Activated naive CD4-positive, alpha-beta T cell (primary cell): ENCODE measurements at places on chromosomes 3 and 15.
A peak's percentile ranks its signal among the peaks of the same experiment; 100 is the strongest.

DNA sequence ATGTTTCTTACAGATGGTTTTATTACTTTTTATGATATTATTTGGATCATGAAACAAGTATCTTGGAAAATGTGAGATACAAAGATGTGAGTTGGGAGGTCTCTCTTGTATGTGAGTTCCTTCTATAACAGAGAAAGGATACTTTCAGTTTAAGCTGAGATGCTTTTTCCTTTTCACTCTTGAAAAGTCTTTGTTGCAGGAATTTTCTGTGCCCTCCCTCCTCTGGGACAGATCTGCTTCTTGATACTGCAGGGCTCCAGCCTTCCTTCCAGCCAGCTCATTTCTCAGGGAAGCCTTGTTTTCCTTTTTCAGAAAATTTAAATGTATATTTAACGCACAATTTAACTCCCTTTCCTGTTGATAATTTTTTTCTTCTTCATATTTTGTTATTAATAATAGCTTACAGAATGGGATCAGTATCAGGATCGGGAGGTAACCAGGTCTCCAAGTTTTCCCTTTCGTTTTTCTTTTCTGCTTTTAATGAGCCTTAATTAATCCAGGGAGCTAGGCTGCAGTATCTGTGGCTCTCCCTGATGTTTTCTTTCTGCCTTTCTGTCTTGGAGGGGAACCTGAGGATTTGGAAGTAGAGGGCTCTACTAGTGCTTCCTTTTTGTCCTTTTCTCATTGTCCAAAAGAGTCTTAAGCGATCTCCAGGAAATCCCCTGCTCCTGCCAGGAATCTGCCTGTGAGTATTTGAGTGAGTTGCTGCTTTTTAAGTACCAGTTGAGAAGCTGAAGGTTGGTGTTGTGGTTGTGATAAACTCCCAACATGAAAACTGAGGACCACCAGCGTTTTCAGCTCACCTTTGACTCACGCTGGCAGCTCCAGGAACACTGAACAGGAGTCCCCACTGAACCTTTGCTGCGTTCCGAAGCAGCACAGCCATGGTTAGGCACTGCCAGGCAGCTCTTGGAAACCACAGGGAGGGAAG, 105.7 kb downstream of the IGF1R start:
- no peak for DNase-seq

GRCh38 chr3:72311425-72311824, 526.5 kb upstream of the PROK2 start:
- no peak for DNase-seq

DNA sequence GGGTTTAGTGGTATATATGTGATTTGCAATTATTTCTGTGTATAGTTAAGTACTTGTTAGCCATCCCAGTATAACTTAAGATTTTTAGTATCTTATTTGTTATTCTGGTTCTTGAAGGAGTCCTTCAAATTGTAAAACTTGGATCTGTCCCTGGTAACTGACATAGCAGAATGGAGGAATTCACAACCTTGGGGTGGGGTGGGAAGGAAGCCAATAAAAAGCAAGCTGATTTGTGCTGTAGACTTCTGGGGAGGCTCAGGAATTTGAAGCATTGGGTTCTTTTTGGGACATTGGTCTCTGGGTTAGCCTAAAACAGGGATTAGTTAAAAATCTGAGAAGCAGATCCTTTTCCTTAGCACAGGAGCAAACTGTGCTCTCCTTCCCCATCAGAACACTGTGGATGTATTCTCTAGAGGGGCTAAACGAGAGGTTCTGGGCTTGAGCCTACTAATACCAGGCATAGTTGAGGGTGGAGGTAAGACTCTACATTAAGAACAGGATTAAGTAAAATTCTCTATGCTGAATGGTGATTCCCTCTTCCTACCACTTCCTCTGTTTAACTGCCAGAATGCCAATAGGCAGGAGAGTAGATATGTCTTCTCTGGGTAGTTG, 42.2 kb downstream of the GMPS start:
- no peak for DNase-seq

GRCh38 chr15:38690719-38691332, 126.2 kb upstream of the RASGRP1 start:
- peak; percentile 72 for DNase-seq

- no peak for DNase-seq
Observed at GRCh38 chr15:94875550-94875949, 644.2 kb downstream of the MCTP2 start.

DNA sequence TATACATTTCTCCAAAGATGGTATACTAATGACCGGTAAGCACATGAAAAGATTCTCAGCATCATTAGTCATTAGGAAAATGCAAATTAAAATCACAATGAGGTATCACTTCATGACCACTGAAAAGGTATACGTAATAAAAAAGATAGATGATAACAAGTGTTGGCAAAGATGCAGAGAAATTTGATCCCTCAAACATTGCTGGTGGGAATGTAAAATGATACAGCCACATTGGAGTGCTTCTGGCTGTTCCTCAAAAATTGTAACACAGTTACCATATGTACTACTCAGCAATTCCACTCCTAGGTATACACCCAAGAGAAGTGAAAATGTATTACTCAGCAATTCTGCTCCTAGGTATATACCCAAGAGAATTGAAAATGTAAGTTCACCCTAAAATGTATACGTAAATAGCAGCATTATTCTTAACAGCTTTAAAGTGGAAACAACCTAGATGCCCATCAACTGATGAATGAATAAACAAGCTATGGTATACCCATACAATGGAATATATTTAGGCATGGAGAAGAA, 25.0 kb upstream of the KY start:
- DNase-seq: no peak

DNA sequence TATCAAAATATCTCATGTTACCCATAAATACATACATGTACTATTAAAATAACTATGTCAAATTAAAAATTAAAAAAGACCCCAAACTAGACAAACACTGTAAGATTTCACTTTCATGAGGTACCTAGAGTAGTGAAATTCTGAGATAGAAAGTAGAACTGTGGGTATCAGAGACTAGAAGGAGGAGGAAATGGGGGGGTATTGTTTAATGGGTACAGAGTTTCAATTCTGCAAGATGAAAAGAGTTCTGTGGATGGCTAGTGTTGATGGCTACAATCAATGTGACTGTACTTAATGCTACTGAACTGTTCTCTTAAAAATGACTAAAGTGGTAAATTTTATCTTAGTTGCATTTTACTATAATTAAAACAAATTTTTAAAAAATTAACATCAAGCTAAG, 36.6 kb downstream of the RFX7 start:
- no peak for DNase-seq

- peak; percentile 13 for DNase-seq
Observed at GRCh38 chr3:69082805-69083204, 1.9 kb upstream of the ARL6IP5 start.

DNA sequence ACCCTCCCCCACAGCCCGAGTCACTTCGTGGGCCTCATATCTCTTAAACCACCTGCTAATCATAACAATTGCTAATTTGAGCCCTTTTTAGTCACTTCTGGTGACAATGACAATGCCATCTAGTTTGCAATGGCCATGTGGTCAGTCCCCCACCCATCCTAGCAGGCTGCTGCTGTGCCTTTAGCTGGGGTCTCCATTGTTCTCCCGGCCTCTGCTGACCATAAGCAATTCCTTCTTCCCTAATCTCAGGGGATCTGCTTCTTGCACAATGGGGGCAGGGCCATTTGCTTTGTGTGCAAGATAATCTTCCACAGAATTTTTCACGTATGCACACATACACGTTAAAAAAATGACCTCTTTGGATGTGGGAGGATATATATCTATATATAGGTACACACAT, 406.1 kb upstream of the ONECUT1 start:
- DNase-seq: no peak

GRCh38 chr3:190716961-190717360, 145.5 kb downstream of the GMNC start:
- no peak for DNase-seq

GRCh38 chr3:142618917-142619461, 22.8 kb downstream of the PLS1 start:
- no peak for DNase-seq

GRCh38 chr3:100506355-100506754, 13.9 kb downstream of the TMEM45A start:
- no peak for DNase-seq

GRCh38 chr3:122074621-122075265, 19.6 kb downstream of the CD86 start:
- no peak for DNase-seq

GRCh38 chr15:82128401-82129148, 82.8 kb upstream of the MEX3B start:
- DNase-seq: no peak

GRCh38 chr3:14773691-14774128, 45.1 kb upstream of the FGD5 start:
- DNase-seq: no peak

DNA sequence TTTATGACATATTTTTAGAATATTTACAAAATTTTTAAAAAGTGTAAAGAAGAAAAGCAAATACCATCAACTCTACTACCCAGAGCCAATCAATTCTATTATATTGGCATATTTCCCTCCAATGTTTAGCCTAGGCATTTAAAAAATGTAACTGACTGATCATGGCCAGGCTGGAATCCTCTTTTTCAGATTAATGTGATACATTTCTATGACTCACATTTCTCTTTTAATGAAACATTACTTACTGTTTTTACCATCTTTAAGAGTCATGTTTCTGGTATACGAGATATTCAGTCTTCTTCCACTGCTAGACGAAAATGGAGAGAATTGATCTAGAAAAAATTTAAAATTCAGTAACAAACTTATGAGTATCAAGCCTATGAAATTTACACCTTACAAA, 53.4 kb upstream of the DCUN1D1 start:
- no peak for DNase-seq

GRCh38 chr3:47270526-47270925, 12.1 kb downstream of the KIF9 start:
- no peak for DNase-seq

DNA sequence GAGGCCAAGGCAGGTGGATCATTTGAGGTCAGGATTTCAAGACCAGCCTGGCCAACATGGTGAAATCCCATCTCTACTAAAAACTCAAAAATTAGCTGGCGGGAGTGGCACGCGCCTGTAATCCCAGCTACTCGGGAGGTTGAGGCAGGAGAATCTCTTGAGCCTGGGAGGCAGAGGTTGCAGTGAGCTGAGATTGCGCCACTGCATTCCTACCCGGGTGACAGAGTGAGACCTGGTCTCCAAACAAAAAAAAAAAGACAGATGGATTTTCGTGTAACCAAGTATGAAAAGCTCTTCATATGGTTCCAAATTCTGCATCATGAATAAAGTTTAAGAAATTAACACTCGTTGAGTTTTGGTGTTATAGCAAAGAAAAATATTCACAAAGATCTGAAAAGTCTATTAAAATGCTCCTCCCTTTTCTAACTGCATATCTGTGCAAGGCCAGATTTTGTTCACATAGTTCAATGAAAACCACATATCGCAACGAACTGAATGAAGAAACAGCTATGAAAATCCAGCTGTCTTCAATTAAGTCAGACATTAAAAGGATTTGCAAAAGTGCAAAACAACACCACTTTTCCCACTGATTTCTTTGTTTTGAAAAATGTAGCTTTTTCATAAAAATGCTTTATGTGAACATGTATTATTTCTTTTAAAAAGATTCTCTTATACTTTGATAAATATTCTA, 23.8 kb upstream of the FBLN2 start:
- no peak for DNase-seq

GRCh38 chr3:61664105-61664482, 102.7 kb downstream of the PTPRG start:
- DNase-seq: no peak

DNA sequence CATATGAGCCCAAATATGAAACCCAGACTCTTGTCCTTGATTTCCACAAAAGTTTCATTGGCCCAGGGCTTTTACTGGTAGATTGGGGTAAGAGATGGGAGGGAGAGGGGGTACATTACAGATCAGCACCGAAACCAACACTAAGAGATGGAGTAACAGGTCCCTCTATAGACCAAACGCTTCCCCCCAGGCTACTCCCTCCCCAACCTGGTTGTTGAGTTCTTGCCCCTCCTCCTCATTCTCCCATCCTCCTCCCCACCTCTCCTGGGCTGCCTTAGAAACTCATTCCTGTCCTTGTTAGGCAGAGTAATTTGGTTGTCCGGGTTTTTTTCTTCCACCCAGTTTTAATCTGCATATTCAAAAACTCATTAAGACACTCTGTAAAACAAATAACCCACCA, 74.1 kb downstream of the MESD start:
- no peak for DNase-seq

DNA sequence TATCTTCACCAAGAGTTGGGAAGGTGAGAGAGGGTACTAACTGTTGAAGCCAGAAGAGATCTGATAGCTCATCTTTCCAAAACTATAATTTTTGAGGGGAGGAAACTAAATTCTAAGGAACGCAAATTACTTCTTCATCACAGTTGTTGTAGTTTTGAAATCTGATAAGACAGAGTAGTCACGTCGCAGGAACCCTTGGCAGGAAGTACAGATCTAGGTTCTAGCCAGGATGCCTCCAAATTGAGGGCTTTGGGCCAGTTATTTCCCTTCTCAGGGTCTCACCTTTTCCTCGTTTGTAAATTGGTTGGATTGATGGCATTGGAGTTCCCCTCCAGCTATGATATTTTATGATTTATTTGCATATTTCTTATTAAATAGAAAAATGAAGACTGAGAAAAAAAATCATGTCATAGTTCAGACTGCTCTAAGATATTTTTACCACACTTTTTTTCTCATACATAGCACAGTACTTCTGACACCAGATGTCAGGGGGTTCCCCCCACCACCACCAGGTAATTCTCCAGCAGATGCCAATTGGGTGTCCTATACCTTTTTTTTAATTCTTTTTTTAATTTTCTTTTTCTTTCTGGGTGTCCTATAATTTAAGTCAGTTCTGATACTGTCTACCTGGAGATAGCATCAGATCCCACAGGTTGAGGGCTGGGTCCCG, 32.3 kb upstream of the APH1B start:
- DNase-seq: no peak

- DNase-seq: no peak
Observed at GRCh38 chr3:139473155-139473771, 3.1 kb downstream of the RBP2 start.

DNA sequence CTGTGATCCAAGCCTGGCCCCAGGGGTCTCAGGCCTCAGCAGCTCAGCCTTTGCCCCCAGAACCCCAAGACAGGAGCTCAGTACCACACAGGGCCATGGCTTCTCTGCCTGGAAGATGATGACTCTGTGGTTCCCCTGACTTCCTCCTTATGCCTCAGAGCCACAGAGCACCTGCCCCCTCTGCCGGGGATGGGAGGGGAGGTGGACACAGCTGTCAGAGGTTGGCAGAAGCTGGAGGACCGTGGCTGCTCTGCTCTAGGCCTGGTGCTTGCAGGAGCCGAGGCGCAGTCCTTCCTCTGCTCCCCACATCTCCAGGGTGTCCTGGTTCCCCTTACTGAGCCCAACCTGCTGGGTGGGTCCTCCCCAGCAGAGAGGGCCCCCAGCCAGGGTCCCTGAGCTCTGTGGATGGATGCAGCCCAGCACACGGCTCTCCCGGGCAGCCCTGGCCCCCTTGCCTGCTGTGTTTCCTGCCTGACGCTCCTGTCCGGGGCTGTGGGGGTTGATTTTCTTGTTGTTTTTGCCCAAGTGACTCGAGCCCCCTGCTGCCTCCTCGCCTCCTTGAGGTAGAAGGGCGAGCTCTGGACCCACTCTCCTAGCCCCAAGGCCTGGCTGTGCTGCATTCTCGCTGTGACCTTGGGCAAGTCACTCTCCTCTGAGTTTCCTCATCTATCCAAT, 36.6 kb downstream of the PSTPIP1 start:
- DNase-seq: no peak
